ENCODE measurements at places on chromosomes 1 and 21. TPM values are rescaled to one million over a fixed set of nuclear protein-coding genes. Genes with fewer than 3 reads are reported as not detected.

DNA sequence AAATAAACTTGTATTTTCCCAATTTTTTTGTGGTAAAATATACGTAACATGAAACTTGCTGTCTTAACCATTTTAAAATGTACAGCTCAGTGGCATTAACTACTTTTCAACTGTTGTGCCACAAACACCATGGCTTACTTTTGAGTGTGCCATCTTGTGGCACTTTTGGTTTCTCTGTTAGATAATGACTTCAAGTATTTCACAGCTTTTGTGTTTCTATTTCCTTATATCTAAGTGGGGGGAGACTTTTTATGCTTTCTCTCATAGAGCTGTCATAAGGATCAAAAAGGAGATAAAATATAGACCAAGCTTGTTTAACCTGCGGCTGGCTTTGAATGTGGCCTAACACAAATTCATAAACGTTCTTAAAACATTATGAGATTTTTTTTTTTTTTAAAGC, 44.3 kb downstream of the CDC14A start:
- no peak for DNase-seq

DNA sequence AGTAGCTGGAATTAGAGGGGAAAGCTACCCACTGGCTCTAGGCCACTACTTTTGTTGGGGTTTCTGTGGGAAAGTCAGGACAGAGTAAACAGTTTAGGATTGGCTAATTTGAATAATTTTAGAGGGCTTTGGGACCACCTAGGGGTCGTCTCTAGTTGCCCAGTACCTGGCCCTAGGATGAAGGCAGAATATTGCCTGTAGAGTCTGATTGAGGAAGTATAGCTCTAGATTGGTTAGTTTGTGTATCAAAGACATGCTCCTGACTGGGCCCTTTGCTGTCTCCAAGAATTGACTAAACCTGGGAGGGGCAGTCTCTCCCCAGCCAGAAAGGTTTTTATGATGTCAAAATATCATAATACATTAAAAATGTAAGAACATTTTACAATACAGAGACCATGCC, 142.0 kb downstream of the POU2F1 start:
- DNase-seq = no peak

GRCh38 chr1:31659889-31660288, 15.2 kb upstream of the PEF1 start:
- no peak for DNase-seq

GRCh38 chr1:116949213-116949985, 39.7 kb downstream of the PTGFRN start:
- DNase-seq = no peak

- no peak for DNase-seq
These were observed 459.1 kb downstream of the SETD4 start for GRCh38 chr21:35601211-35601610.

- DNase-seq = no peak
These were observed 7.1 kb downstream of the SLC37A1 start for GRCh38 chr21:42520628-42521253.

- DNase-seq = peak; percentile 18
These were observed 24.7 kb downstream of the VAMP4 start for GRCh38 chr1:171717062-171717718.

DNA sequence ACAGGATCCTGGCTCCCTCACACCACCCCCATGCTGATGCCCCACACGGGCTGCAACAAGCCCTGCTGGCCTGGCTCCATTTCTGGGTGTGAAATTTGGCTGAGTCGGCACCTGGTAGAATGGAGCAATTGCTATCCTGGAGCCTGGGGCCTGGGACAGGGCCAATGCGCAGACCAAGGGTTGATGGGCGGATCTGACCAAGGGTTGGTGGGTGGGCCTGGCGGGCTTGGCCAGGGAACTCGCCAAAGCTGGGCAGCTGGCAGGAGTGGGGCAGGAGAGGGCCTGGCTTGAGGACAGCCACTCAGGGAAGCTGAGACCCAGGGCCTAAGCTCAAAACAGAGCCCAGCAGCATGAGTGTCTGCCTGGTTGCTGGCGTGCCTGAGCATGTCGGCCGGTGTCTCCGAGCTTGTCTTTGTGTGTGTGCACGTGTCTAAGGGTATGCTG, 70.9 kb upstream of the POU3F1 start:
- DNase-seq = no peak

DNA sequence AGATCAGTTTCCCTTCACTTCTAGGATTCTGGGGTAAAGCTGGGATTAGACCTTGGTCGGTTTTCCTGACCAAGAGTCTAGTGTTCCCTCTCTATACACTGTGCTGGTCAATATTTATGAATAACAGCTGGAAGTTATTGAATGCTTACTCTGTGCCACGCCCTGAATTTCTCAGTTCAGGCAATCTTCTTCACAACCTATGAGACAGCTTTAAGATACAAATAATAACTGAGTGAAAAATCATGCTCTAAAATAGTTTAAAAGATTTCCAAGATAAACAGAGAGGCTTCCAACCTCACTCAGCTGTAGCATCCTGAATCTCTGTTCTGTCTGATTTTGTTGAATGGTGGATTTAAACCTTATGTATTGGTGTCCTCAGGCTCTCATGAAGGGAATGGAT, 72.2 kb downstream of the GNG12 start:
- no peak for DNase-seq

DNA sequence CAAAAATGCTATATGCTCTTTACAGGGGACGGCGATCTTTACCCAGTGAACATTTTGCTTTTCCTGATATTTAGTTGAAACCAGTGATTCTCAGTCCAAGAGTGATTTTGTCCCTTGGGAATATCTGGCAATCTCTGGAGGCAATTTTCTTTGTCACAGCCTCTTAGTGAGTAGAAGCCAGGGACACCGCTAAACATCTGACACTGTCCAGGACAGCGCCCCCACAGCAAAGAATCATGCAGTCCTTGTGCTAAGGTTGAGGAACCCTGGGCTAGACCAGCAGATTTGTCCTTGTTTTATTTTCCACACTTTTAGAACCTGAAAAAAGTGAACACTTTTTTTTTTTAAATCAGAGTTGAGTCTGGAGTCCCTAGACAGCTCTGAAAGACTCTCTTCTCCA, 13.1 kb downstream of the EVA1C start:
- peak; percentile 45 for DNase-seq

DNA sequence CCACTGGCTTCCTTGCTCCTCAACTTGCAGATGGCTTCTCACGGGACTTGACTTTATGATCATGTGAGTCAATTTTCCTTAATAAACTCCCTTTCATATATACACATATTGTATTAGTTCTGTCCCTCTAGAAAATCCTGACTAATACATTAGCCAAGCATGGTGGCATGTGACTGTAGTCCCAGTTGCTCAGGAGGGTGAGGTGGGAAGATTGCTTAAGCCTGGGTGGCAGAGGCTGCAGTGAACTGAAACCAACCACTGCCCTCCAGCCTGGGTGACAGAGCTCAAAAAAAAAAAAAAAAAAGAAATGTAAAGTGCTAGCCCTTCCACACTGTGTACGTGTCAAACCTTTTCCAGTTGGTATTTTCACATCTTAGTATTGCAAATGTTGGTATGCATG, 857.0 kb downstream of the LTN1 start:
- DNase-seq = peak; percentile 54

DNA sequence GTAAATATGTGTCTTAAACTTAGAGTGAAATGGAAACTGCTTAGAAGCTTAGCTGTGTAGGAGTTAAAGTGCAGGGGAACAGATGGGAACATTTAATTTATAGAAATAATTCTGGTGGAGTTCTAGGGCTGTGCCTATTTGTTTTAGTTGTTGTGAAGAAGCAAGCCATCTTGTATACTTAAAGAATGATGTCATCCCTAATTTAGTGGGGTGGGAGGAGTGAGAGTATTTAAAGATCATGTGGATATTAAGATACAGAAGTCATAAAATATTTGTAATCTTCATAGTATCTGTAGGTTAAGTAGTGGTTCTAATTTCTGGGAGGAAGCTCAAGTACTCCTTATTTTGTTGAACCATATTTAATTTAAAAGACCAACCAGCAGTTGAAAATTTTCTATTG, 41.5 kb downstream of the BACH1 start:
- no peak for DNase-seq

DNA sequence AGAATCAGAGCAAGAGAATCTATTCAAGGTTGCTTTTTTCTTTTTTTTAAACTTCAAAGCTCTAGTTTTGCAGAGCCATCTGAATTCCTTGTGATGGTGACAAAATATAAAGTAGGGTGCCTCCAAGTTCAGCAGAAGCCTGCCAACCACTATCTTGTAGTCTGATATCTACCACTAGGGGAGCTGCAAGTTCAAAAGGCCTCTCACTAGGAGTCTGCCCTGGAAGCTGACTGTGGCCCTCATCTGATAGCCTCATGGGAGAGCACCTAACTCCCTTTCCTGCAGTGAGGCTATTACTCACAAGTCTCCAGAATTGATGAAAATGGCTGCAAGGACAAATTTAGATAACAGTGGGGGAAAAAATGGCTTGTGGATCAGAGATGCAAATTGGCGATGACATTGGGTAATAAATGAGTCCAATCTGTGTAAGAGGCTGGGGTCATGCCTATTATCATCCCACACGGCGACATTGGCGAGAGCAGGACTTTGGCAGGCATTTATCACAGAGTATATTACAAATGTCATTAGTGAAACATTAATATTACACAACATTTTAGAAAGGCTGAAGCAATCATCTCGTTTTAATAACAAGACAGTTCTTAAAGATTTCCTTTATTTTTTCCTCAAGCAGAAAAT, 10.7 kb upstream of the ZP4 start:
- DNase-seq = peak; percentile 24

- no peak for DNase-seq
These were observed 852 bp downstream of the TMEM50A start for GRCh38 chr1:25338986-25339385.

Gene KIAA1614
- 1.9 TPM for total RNA-seq

Gene ASB17
- not detected for total RNA-seq

Gene ZYG11B
- 17.9 TPM for total RNA-seq
